ENCODE measurements at places on chromosomes 7 and 10.

DNA sequence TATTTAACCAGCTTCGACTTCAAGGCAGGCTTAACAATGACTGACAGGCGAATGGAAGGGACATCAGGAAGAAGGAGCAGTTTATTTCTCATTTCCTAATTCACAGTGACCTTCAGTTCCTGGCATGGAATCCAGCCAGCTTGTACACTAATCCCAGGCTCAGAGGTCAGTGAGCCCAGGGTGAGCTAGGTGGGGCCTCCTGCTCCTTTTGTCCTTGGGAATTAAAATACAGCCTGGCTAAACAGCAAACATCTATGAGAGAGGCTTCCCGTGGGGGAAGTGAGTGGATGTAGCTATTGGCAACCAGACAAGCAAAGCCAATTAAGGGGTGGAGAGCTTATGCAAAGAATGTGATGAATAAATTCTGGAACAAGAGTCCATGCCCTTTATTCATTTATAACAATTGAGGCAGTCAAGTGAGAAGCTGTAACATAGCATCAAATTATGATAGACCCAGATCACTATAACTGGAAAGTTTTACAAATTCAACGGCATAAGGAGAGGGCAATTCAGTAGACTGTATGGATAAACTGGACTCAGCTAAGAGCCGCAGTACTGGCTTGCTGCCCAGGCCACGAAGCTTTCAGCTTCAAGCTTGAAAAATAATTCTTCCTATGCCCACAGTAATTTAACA is 57.1 kb downstream of the STK17A start:
- no peak for DNase-seq

DNA sequence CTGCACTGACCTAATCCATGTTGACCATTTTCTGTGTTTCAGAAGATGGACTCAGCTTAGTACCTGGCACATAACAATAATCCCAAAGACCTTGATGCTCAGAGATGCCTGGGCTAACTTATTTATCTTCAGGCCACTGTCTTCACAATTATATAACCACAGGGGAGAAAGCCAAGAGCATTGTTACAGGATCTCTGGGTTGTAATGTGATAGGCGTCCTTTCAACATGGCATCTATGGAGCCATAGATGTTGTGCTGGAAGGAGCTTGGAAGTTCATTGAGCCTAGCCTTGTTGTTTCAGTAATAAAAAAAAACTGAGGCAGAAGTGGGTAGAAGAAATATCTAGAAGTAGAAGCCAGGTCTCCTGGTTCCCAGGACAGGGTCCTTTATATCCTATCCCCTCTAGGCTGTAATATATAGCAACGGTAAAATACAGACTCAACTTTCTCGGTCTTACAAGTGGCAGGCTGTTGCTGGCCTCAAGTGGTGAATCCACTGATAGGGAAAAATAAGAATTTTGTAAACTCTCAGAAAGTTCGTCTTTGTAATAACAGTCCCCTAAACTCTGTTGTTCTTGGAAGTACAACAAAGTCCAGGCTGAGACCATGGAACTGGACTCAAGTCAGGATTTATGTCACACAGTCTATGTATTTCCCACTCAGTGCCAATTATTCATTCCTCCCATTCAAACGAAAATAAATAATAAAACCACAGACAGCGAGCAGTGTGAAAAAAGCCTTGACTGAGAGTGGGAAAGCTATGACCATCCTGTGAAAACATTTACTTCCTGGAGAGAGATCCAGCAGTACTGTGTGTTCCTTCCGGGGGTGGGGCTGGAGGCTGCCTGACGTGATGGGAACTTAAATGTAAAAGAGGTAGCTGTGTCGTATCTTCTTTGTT is 277.6 kb downstream of the REEP3 start:
- no peak for DNase-seq

DNA sequence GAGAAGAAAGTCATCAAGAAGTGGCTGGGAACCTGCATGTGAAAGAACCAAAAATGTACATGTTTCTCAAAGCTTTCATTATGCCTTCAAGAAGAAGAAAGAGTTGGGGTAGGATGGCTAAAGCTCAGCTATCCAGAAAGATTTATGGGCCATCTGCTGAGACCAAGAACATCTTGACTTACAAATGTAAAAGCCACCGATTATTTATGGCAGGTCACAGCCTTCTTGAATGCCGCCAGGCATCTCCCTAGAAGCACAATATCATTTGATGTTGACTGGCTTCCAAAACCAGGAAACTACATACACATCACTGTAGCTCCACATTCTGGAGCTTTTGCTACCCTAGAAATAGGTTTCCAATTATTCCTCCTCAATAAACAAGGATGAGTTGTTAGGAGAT is 254.2 kb upstream of the AOAH start:
- DNase-seq, result no peak

DNA sequence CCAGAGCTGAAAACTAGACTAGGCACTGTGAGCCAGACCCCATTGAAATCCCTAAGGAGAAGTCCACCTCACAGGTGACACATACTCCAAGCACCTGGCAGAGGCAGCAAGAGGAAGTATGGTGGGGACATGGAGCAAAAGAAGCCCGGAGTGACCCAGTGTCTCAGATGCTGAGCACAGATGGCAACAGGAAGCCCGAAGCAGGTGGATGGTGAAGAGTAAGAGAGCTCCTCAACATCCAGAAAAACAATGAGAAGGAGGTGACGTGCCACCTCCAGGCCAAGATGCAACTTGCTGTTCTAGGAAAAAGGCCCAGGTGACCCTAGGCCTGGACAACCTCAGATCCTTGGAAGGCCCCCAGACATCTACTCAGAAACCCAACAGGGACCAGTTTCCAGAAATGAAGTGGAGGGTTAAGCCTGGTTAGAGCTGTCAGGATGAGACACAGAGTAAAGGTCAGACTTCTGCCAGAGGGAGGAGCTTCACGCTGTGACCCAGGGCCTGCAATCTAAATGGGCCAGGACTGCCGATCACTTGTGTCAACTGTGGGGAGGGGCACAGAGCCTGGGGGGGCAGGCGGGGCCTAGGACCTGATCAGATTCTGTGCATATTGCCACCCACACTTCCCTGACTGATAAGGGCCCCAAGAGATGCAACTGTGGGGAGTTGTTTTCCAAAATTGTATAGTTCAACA is 2.4 kb upstream of the COBL start:
- DNase-seq, result no peak

- DNase-seq, result no peak
Observed at GRCh38 chr10:89269433-89270152, 18.0 kb upstream of the LIPA start.

GRCh38 chr10:127996586-127996985 is 89.7 kb downstream of the PTPRE start:
- DNase-seq, result no peak

DNA sequence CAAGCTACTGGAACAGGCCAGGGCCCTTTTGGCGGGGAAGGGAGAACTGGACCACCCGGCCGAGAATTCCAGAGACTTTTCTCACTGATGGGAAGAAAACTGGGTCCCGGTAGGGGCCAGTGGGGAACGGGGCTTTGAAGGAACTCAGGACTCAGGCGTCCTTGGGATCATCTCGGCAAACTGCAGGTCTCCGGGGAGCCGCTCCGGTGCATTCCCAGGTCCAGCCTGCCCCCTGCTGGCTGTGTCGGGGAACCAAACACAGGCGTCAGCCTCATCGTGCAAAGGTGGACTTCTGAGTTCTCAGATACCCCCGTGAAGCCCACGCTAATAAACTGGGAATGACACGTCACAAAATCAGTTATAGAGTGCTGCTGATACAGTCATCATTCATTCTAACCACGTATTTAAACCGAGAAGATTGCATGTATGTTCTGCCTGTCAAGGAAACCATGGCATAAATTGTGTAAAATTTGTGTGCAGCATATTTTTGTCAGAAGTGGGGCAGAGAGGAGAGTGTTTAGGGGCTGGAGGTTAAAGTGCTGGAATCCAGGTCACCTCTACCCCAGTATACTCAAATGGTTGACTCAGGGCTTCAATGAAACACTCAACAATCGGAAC is 76.1 kb upstream of the CPXM2 start:
- DNase-seq, result no peak

GRCh38 chr7:37150180-37150579 is 298.5 kb downstream of the ELMO1 start:
- no peak for DNase-seq

DNA sequence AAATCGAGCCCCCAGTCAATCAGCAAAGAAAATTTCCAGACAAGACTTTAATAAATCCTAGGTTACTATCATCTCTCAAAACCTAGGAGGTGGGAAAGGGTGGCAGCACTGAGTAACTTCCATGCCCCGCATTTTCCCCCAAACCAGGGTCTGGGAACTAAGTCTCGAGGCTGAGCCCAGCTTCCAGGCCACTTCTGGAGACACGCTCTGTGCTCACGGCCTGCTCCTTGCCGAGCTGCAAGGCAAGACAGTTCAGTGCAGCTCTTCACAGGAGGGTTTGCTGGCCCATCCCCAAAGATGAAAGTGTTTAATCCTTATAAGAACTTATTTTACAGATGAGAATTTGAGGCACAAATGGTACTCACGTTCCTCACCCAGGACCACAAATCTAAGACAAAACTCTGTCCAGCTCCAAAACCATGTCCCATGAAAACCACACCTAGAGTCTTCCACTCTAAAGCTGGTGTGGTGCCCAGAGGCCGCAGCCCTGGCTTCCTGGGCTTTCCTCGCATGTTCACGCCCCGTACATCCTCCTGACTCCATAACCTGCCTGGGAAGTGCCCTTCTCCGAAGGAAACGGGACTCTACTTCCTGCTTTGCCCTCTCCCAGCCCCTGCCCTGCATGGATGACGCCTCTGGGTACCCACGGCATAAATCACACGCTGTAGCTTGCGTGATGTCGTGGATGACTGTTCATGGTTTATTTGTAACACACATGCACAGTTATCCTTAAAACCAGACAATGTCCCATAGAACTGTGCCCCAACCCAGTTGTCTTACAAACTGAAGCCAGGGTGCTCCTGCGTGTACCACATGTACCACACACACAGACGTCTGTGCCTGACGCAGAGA is 201.2 kb downstream of the DIP2C start:
- no peak for DNase-seq

DNA sequence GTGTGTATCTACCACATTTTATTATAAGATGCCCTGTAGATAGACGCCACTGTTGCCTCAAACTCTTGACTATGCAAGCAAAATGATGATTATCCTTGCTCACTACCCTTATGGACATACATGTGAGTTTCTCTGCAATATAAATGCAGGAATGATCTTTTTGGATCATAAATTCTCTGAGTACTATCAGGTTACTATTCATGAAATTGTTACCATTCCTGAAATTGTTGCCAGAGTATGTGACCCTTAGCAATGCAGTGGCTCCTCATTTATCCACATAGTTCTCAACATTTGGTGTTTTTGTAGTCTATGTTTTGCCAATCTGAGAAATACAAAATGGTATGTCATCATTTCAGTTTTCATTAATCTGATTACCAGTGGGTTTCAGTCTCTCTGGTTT is 166.2 kb upstream of the FAM3C start:
- DNase-seq, result no peak

- DNase-seq, result no peak
Observed at GRCh38 chr10:58479045-58479444, 33.6 kb upstream of the BICC1 start.

GRCh38 chr10:70053218-70053840 is 683 bp downstream of the MACROH2A2 start:
- no peak for DNase-seq

DNA sequence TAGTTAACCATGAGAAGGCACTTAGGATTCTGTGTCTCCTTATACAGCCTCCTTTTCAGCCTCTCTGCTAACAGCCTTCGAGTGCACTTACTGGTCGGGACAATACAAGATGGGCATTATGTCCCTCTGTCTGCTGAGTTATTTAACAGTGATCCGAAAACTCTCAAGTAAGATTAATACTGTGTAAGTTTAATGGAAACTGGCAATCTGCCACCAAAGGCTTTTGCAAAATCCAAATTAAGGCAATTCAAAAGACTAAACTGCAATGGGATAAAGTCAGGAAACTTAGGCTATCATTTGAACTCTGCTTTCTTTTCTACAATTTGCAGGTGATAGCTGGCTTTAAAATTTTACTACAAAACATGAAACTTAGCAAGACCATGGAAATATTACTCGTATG is 477.8 kb downstream of the TFEC start:
- no peak for DNase-seq

DNA sequence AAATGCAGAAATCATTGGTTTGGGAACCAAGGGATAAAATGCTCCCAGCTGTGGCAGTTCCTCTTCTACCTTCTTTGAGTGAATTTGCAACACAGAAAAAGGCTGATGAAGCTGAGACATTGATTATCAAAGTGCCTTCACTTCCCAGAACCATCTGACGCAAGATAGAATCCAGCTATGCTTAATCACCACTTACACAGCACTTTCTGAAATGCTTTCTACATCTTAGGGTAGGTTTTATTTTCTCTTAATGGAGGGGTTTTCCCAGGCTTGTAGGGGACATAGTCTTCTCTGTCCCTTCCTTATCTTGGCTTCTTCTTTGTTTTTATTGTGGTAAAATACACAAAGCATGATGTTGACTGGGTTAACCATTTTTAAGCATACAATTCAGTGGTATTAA is 332.6 kb upstream of the ZNF32 start:
- DNase-seq, result no peak

- no peak for DNase-seq
Observed at GRCh38 chr10:118621304-118621942, 26.0 kb upstream of the PRLHR start.

DNA sequence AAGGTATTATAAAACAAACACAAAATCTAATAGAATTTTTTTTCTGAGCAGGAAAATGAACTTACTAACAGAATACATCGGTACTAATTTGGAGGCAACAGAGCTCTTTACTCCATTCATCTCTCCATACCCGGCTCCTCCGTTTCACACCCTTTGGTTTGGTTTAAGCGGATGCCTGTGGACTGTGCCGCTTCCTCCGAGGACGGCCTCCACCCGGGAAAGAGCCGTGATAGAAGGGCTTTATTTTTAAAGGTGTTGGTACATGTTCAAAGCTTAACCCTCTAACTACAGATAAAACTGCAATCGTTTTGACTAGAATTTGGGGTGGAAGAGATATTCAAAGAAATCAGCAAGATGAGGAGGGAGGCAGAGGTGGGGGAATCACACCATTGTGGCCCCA is 1.9 kb downstream of the VIPR2 start:
- DNase-seq, result no peak

DNA sequence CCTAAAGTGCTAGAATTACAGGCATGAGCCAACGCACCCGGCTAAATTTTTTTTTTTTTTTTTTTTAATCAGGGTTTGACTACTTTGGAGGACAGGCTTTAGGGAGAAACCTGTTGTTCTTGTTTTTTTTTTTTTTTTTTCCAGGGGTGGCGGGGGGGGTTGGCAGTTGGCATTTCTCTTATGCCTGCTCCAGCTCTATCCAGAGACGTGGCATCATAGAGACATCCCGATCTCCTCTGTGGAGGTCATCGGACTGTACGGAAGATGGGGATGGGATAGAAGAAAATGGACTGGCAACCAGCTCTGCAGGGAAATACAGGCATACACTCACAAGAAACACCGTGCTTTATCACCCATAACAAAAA is 130.8 kb downstream of the PRPF18 start:
- no peak for DNase-seq

- DNase-seq, result no peak
Observed at GRCh38 chr10:75982611-75983369, 551.4 kb downstream of the LRMDA start.

GRCh38 chr10:95097805-95098204 is 28.5 kb upstream of the CYP2C8 start:
- no peak for DNase-seq
